ENCODE measurements at places on chromosomes 3 and 15. TPM values are rescaled to one million over a fixed set of nuclear protein-coding genes. Genes with fewer than 3 reads are reported as not detected.

Gene XYLB
- total RNA-seq: 2.5 TPM

Gene MCCC1
- total RNA-seq: 24.9 TPM

Gene IMPG2
- total RNA-seq: 0.07 TPM

Gene NEK10
- 0.07 TPM for total RNA-seq

Gene KBTBD13
- not detected for total RNA-seq

Gene DIPK2A
- total RNA-seq: 6.3 TPM

Gene CLRN1
- not detected for total RNA-seq

Gene ZNF774
- total RNA-seq: 0.95 TPM

Gene EIF4G1
- total RNA-seq: 345 TPM

Gene CIDEC
- total RNA-seq: not detected

Gene SERPINI2
- total RNA-seq: not detected

Gene CX3CR1
- total RNA-seq: not detected

Gene CYP11A1
- total RNA-seq: not detected

Gene SLC28A2
- not detected for total RNA-seq

Gene MORC1
- not detected for total RNA-seq

Gene SIDT1
- 14.9 TPM for total RNA-seq
